Colonic mucosa (tissue), 4 donors: ENCODE measurements at places on chromosomes 4 and X. TPM values are rescaled to one million over a fixed set of nuclear protein-coding genes. Genes with fewer than 3 reads are reported as not detected.
A peak's percentile ranks its signal among the peaks of the same experiment; 100 is the strongest.

DNA sequence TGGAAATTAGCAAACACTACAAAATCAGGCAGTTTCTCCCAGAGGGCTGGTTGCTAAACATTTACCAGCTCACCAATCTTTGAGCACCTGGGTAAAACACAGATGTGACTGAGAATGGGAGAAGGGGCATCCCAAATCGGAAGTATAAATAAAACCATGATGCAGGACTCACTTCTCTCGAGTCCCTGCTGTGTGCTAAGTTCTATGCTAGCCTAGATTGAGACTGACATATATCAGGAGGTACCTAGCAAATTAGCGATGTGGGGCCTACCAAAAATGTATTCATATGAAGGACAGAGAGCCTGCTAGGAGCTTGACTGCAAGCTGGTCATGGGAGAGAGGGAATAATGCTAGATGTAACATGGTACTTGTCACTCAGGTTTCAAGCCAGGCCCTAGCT lies 171.9 kb upstream of the PGRMC2 start:
- no peak for DNase-seq

DNA sequence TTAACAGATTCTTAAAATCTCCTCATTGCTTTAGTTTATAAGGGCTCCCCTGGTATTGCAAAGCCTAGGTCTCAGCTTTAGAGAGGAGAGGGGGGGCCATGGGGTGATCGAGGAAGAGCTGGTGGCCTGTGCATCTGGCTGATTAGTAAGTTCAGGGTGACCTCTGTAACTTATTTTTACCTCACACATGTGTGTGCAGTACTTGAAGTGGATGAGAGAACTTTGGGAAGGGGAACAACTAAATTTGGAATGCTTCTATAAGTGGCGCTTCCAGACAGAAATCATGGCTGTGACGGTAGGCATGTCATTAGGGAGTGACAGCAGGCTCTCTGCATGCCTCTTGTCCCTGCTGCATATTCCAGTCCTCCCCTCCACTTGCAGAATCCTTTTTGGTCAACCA lies 41.9 kb downstream of the FRAS1 start:
- DNase-seq, result no peak

- no peak for DNase-seq
Observed at GRCh38 chrX:154448484-154448883, 4.5 kb downstream of the FAM50A start.

DNA sequence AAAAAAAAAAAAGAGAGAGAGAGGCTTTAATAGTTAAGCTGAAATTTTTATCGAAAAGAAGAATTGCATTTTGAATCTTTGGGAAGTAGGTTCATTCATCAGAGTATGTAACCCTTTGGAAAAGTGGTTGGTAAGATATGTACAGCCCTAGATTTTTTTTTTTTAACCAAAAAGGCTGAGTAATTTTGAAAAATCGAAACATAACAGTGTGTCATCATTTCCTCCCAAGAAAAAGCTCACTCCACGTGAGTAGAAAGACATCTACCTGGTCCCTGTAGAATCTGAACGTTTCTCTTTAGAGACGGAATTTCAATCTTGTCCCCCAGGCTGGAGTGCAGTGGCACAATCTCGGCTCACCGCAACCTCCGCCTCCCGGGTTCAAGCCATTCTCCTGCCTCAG lies 16.2 kb downstream of the SHOX start:
- DNase-seq, result no peak

DNA sequence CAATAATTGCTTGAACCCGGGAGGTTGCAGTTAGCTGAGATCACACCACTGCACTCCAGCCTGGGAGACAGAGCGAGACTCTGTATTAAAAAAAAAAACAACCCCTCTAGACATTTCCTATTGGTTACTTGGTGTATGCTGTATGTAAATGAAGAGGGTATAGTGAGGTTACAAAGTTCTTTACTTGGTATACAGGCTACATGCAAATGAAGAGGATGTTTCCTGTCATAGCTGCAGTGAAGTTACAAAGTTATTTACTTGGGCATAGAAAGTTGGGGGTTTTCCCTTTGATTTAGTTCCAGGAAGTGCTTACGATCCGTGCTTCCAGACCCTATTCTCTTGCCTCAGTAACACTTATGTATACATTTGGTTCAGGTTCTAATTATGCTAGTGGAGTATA lies 38.4 kb upstream of the CLNK start:
- DNase-seq, result no peak

DNA sequence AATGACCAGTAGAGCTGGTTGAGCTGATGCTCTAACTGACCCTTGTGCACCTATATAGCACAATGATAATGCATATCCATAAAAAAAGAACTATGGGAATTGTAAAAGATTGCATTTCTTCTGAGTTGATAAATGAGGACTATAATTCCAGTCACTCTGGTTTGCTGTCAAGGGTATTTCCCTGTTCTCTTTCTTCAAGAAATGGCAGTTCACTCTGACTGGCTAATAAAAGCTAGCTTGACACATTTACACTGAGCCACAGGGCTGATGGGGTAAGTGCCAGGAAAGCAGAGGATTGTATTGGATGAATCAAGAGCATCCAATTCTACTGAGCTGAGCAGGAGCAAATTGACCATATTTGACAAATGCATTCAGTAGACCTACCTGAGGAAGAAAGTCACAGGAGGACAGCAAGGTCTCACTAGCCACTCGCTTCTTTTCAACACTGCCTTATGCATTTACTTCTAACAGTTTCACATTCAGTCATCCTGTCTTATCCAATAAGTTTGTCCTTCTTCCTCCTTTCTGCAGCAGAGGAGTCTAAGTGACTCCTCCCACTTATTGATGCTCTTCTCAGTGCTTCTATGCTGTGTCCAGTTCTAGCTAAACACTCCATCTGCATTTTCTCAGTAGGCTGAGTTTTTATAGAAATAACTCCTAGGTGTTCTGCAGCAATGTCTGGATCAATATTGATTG lies 43.0 kb downstream of the RBMX2 start:
- no peak for DNase-seq

GRCh38 chr4:148068065-148068911 lies 336.4 kb downstream of the ARHGAP10 start:
- DNase-seq, result no peak

DNA sequence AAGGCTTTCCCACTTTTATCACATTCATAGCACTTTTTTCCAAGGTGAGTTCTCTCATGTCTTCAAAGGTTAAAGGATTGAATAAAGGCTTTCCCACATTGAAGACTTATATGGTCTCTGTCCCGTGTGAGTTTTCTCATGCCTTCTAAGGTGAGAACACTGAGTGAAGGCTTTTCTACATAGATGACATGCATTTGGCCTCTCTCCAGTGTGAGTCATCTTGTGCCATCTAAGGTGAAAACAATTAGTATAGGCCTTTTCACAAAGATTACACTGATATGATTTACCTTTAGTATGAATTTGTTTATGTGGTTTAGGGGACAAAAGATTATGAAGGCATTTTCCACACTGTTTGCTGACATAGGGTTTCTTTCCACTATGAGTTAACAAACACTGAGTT lies 21.2 kb downstream of the USP17L30 start:
- no peak for DNase-seq

DNA sequence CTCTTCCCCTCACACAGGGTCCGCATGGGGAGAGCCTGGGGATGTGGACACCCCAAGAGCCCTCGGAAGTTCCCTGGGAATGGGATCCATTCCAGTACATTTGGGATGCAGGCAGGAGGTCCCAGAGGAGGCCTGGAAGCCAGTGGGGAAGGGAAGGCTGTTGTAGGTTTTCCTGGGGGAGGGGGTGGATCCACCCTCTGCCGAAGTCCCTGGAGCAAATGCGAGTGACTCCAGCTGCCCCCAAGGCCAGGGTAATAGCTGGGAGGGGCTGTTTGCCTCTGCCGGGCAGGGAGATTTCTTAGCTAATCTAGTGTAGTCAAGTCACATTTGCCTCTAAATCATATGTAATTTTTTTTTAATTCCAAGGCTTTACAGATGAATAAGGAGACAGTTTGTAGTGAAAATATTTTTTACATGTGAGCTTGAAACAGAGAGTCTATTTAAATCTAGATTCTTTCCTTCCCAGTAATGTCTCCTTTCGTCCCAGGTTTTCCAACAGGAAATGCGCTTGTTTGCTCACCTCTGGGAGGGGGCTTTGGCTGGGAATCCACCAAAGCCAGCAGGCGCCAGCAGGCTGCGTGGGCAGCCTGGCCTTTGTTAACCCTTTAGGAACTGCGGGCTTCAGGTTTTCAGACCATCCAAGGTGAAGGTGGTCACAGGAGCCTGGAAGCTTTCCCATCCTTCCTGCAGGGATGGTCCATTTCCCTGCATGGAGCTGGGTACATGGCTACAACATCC lies 26.8 kb downstream of the SH3TC1 start:
- DNase-seq, result no peak

DNA sequence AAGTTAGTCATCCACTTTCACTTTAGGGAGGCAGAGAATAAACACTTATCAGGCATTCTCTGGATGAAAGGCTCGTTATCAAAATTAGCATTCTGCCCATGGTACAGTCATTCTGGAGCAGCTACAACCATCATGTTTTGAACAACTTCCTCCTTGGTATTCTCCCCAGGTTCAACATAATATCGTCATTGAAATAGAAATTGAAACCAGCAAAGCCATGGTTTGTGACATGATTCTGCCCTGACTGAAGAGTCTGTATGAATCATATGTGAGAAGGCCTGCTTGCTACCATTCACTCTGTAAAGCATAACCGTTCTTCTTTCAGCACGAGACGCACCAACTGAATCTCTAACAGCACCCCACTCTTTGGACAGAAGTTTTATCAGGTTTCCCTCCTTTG lies 127.5 kb upstream of the RADX start:
- DNase-seq, result no peak

GRCh38 chr4:105215609-105216313 lies 69.1 kb downstream of the TET2 start:
- no peak for DNase-seq

DNA sequence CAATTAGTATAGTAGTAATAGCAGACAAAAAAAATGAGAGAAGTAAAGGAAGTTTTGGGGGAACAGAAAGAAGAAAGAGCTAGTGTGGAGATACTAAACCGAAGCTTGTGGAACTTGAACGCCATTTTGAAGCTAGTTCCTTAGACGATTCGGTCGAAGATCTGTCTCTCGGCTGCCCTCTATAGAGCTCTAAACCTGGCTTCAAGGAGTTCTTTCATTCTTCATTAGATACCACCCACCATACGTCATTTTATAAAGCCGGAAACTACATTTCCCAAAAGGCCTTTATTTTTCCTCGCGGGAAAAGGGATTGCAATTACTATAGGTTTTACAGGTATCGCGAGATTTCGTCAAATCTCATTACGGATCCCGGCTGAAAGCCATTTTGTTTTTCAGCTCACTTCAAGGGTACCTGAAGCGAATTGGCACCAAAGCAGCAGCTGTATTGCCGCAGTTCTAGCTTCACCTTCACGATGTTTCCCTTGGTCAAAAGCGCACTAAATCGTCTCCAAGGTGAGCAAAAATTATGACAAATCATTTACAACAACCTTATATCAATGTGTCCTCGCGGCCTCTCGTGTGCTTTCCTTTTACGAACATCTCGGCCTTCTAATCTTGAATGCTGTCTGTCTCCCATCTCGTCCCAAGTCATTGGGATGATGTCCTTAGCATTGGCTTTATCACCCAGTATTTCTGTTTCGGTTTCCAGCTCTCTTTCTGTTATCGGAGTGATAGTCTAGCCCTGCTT lies at the start of gene COX7B:
COX7B (plus strand) TSS at position 388 of the 748 bp plus-strand sequence; CDS start at position 474, 86 bp downstream.
- peak; percentile 75 for DNase-seq

GRCh38 chrX:16923157-16923556 lies 23.3 kb upstream of the REPS2 start:
- no peak for DNase-seq

GRCh38 chr4:6916587-6917460 lies 7.2 kb downstream of the TBC1D14 start:
- peak; percentile 85 for DNase-seq

DNA sequence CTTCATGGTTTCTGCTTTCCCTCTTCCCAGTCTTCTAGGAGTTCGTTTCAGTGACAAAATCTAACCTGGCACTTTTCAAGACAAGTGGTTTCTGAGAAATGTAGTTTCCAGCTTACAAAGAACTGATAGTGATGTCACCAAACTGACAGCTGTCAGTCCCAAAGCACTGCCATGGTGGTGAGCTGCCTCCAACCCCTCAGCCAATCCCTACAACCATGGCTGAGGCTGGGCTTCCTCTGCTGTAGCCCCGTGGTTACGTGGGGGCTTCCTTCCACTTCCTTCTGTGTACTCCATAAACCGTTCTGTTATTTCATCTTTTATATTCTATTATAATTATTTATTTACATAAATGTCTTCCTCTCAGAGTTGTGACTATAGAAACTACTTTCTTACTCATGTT lies 198.6 kb upstream of the AGA start:
- DNase-seq, result no peak

BST1 gene
- total RNA-seq, result 9.2 TPM

TMSB4X gene
- total RNA-seq, result 3,844 TPM

BEX5 gene
- total RNA-seq, result 2.4 TPM

CENPVL2 gene
- not detected for total RNA-seq

SPANXN3 gene
- not detected for total RNA-seq
